Stimulated activated CD4-positive, alpha-beta T cell treated with anti-CD3 and anti-CD28 coated beads, Interleukin-2, amount 100 ng/mL, for 4 hours (primary cell): ENCODE measurements at places on chromosomes 2 and 18.

DNA sequence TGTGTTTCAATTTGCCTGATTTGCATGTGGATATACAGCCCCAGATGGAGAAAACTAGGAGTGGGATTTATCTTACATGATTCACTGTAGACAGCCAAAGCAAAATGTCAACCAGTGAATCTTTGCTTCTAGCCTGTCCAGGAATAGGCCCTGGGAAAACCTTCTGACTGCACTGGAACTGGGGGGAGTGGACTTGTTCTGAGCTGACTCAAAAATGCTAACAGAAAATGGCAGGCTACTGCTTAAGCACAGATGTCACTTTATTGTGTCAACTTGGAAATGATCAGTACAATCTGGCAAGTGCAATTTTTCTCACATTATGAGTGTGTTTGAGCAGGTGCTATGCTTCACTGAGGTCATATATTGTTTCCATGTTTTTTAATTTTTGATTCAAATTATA is 593.7 kb downstream of the NRXN1 start:
- DNase-seq: no peak

GRCh38 chr2:64869126-64869525 is 120.1 kb upstream of the SLC1A4 start:
- no peak for DNase-seq

GRCh38 chr2:240932001-240932723 is 26.0 kb downstream of the CROCC2 start:
- DNase-seq: no peak

DNA sequence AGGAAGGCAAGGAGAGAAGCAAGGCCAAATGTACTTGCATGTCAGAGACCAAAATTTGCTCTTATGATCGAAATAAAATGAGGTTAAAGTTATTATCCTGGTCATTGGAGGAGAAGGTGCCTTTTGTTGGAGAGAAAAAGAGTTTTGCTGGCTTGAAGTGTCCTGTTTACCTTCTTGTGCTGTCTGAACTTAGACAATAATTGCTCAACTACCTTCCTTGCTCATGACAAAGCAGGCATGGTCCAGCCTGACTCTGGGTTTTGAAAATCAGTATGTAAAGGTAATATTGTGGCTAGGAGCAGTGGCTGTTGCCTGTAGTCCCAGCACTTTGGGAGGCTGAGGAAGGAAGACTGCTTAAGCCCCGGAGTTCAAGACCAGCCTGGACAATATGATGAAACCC is 89.1 kb downstream of the MEIS1 start:
- DNase-seq: no peak

DNA sequence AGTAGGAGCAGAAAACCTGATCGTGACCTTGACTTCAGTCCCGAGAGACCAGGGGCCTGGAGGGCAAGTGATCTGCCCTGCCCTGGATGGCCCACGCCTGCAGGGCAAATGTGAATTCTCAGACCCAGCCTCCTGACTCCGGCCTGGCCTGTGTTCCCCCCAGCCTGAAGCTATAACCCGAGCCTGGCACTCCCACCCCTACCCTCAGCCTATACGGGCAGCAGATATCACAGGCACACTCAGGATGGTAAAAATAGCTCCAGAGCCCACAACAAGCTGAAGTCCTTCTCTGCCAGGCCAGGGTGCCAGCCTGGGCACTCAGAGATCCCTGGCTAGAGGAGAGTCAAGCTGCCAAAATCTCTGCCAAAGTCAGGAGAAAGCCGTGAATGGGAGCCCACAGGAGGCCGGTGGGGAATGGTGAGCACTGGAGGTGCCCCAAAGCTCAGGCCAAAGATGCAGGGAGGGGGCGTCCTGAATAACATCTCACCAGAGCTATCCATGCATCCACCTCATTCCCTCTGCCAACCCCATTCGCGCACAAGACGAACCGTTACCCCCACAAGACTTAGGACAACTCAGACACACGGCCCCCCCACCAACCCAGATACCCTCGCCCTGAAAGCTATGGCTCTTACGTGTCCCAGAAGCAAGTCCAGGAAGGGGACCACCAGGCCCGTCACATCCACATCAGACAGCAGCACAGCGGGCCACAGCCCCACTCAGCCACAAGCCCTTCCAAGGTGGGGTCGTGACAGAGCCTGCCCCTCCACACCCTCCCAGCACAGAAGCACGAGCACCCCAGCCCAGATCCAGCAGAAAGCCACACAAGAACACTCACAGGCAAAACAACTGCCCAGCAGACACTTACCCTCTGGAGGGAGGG is 144.9 kb downstream of the TNS1 start:
- DNase-seq: no peak

DNA sequence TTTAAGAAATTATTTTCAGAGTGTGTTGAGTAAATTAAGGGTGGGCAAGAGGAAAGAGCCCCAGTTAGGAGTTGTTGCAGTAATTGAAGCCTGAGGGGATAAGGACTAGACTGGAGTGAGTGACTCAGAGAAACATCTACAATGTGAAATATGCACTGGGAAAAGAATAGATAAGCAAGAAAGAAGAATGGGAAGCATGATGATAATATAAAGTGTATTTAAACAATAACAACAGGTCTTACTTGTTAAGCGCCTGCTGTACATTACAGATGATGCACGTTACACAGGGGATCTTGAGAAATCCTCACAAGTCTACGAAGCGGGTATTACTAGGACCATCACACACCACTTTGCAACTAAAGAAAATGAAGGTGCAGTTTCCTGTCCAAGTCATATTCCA is 73.6 kb upstream of the STK17B start:
- DNase-seq: no peak

- peak; percentile 67 for DNase-seq
Measured at GRCh38 chr2:61426267-61426897, 44.5 kb downstream of the USP34 start.

- DNase-seq: no peak
Measured at GRCh38 chr18:23619388-23619881, 33.1 kb upstream of the NPC1 start.
